SW 1271 (cell line): ENCODE measurements at places on chromosomes 11 and 22.

DNA sequence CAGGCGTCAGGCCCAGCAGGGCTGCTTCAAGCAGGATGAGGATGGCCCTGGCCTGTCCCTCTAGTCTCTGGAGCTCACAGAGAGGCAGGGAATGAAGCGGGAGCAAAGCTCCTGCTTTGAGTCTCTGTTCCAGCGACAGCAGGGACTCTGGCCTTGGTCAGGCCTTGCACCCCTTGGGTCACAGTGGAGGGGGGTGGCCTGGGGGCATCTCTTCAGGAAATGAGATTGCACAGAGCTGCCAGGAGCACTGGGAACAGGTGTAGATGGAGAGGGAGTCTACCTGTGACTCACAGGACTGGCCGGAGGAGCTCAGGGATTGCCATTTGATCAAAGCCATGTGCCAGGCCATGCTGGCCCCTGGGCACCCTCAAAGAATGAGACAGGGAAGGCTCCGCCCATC, 1.6 kb downstream of the ANO1 start:
- DNase-seq, result no peak

DNA sequence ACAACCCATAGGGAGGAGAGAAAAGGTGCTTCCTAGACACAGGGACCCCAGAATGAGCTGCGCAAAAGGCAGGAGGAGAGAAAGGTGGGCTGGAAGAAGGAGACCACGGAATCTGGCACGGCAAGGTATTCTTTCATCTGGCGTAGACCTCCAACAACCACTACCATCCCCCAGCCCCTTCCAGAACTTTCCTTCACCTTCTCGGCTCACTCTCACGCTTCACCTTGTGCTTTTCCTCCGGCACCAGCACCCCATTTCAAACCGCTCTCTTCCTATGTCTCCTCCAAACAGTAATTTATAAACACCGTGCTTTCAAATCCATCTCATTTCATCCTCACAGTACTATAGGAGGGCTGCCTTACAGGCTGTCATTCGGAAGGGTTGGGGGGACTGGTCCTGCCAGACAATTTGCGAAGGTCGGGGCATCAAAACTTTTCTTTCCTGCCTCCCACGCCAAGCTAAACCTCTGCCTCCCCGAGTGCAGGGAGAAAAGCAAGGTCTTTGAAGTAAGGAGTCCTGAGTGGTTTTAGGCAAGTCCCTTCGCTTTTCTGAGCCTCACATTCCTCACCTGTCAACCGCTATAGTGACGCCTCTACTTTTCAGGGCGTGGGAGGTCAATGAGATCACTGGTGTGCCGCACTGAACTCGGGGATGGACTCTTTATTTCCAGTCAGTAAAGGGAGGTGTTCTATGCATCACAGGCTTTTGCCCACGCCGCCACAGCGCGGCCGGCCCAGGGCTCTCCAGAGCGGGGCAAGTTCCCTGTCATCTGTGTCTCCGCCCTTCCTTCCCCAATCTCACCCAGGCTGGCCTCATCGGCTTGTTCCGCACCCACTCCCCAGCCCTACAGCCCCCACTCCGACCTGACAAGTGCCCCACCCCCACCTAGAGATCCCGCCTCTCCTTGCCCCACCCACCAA, 800 bp downstream of the KCTD21 start:
- no peak for DNase-seq

- DNase-seq, result no peak
These were observed 303.5 kb upstream of the ANO3 start for GRCh38 chr11:26028393-26028911.

GRCh38 chr11:99519095-99519494, 498.3 kb downstream of the CNTN5 start:
- no peak for DNase-seq
